ENCODE measurements at places on chromosomes 3 and 15.

- no peak for DNase-seq
Observed at GRCh38 chr3:191753196-191753595, 292.2 kb downstream of the PYDC2 start.

GRCh38 chr15:85381850-85382751, 1.7 kb downstream of the AKAP13 start:
- no peak for DNase-seq

DNA sequence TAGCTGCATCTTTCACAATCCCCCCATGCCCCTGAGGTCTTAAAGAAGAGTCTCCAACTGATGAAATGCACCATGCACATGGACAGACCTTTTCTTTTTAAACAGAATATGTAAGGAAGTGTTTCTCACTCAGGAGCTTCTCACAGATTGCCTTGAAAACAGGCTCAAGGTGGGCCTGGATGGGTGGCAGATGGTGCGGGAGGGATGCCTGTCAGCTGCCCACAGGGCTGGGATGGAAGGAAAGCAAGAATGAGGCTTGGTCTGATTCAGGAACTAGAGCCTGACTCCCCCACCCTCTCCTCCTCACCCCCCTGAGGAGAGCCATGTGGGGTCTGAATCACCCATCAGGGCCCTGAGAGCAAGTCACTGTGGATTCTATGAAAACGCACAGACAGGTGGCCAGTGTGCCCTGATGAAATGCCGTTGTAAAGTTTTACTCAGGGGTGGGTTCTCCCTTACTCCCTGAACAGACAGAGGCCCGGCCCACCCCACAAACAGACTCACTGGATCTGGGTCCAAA, 67.2 kb downstream of the UMPS start:
- DNase-seq = no peak

- DNase-seq = no peak
Observed at GRCh38 chr15:70121624-70122302, 24.0 kb upstream of the TLE3 start.

GRCh38 chr3:195122261-195122660, 148.7 kb downstream of the XXYLT1 start:
- no peak for DNase-seq

DNA sequence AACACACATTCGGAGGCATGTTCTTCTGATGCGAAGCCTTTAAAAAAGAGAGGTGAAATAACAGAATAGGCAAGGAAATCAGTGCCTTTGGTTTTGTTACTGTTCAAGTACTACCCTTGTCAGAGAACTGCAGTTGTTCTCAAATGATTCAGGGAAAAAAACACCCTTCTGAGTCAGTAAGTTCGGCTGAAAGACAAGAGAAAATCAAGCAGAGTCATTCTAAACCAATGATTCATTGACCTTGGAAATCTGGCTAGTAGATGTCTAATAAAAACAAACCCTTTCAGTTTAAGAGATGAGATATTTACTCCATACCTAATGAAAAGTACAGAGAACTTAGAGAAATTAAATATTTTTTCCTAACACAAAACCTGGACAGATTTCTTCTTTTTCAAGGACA, 72.7 kb upstream of the ABI3BP start:
- DNase-seq = no peak

DNA sequence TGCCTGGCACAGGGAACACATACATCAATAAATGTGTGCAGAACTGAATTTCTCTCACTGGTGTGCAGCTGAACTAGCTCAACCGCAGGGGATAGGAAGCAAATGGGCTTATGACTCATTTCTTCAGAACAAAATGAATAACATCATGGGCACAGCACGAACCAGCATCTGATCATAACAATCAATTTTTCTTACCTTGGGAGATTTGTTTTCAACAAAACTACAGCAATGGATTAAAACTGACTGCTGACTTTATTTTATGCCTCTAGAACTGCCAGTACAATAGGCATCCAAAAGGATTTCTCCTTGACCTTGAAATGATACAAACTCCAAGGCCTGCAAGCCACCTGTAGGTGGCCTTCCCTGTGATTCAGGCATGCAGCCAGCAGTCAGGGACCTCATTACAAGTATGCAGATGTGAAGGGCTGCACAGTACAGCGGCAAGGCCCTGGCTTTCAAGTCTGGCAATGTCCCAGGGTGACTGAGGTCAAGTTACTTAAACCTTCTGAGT, 26.1 kb downstream of the TAMM41 start:
- DNase-seq = no peak

DNA sequence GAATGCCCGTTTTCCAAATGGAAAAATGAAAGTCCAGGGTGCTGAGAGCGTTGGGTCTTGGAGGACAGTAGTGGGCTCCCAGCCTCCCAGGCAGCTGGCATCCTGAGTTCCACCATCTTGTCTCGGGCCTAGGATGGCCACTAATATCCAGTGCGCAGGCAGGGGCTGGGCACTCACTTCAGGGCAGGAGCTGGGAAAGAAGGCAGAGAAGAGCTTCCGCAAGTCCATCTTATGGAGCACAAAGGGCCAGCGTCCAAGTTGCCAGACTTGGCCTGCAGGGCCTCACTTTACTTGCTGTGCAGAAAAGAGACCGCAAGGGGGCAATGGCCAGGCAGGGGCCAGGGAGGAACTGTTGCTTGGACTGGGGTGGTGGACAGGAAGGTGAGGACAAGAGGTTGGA, 46.1 kb downstream of the IQSEC1 start:
- no peak for DNase-seq

DNA sequence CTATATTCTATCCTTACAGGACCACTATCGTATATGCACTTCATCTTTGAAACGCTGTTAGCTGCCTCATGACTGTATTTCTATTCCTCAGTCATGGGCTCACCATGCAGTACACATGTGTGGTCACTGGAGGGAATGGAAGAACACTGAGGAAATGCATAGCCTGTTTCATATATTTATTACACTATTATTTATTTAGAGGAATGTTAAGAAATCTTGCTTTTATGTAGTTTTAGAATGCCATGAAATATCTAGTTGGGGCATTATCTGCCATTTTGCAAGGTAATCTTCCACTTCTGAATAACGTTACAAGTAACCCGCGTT, 155.7 kb downstream of the IGF1R start:
- DNase-seq = no peak

DNA sequence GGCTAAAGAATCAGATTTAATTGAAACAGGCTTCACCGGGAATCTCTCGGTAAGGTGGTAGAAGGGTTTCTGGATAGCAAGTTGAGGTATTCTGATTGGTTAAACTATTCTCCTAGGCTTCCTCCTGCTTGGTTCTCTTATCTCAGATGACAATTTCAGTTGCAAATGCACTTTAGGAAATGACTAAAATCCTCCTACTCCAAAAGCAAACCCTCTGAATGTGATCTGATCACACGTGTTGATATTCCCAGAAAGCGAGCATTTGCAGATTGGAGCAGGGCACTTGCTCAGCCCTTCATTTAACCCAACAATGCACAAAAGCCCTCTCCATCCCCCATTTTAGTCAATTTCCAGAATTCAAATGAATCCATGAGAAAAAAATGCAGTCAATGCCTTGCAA, 55.6 kb upstream of the ICE2 start:
- no peak for DNase-seq
